LNCaP clone FGC (cell line): ENCODE measurements at places on chromosomes 2 and 18.

- DNase-seq: no peak
These were observed 7.2 kb downstream of the PMS1 start for GRCh38 chr2:189791338-189792042.

- DNase-seq: no peak
These were observed 160.0 kb downstream of the LRRC30 start for GRCh38 chr18:7390731-7391492.

- no peak for DNase-seq
These were observed 17.3 kb upstream of the CYS1 start for GRCh38 chr2:10097352-10098148.

DNA sequence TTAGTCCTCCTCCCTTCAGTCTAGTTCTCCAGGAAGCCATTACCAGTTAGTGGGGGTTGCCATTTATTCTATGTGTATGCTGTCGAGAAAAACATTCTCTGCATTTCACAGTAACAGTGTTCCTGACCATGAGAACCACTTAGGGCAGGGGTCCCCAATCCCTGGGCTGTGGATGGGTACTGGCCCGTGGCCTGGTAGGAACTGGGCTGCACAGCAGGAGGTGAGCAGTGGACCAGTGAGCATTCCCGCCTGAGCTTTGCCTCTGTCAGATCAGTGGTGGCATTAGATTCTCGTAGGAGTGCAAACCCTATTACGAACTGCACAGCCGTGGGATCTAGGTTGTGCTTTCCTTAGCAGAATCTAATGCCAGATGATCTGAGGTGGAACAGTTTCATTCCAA is 15.8 kb downstream of the ITGA4 start:
- DNase-seq: no peak

GRCh38 chr18:490024-490366 is 10.5 kb downstream of the COLEC12 start:
- DNase-seq: no peak

DNA sequence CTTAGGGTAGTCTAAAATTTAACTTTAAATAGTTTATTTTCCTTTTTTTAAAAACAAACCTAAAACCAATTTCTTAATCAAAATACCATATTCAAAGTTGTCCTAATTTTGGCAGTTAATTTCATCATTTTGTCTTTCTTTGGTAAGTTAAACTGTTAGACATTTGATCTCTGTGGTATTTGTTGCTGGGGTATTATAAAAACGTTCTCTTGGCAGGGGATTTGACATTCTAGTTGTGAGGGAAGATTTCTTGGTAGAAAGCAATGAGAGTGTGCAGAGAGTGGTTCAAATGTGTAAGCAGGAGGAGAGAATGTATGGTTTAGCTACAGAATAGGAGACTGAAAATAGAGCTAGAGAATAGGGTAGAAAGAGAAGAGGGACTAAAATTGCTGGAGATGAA is 14.6 kb downstream of the GULP1 start:
- no peak for DNase-seq

- DNase-seq: no peak
These were observed 14.8 kb downstream of the SLC16A14 start for GRCh38 chr2:230053753-230054478.

DNA sequence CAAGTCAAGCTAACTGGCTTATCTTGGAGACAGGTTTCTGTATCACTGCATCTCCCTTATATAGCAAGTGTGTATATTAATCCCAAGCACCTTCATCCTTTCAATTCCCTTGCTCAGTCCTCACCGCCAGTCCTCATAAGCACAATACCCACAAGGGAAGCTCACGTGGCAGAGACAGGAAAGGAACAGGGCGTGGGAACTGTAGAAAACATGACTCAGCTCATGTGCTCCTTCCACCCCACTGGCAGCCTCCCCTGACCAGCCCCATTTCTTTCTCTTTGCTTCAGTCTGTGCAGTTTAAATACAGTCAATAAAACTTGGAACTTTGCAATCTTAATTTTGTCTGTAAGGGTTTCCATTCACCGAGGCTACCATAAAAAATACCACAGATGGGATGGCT is 36.5 kb upstream of the CDH19 start:
- DNase-seq: no peak

- DNase-seq: no peak
These were observed 256.0 kb downstream of the BCL11A start for GRCh38 chr2:60297296-60298005.

DNA sequence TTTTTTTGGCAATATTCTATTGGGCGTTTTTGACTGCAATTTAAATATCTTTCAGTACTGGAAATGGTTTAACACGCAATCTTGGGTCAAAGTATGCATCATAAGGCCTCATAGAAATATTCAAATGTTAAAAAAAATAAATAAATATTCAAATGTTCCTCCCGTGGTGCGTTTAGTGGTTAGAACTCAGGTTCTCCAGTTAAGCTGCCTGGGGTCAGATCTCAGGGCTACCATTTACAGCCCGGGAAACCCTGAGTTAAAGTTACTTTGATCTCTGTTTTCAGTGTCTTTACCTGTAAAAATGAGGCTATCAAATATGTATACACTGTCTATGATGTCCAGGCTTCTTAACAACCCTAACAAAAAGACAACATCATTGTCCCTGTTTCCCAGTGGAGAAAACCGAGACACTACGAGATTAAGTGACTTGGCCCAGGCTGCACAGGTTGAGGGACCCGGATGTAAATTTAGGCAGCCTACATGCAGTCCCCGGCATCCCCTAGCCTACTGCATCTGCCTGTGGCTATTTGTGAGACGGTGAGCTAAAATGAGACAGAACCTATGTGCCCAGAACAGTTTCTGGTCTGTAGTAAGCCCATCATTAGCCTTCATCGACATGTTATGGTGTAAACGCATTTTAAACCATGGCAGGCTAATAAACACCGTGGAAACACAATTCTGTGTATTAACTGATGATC is 1.7 kb downstream of the FHL2 start:
- no peak for DNase-seq

GRCh38 chr2:234629596-234629995 is 132.7 kb upstream of the ARL4C start:
- no peak for DNase-seq

DNA sequence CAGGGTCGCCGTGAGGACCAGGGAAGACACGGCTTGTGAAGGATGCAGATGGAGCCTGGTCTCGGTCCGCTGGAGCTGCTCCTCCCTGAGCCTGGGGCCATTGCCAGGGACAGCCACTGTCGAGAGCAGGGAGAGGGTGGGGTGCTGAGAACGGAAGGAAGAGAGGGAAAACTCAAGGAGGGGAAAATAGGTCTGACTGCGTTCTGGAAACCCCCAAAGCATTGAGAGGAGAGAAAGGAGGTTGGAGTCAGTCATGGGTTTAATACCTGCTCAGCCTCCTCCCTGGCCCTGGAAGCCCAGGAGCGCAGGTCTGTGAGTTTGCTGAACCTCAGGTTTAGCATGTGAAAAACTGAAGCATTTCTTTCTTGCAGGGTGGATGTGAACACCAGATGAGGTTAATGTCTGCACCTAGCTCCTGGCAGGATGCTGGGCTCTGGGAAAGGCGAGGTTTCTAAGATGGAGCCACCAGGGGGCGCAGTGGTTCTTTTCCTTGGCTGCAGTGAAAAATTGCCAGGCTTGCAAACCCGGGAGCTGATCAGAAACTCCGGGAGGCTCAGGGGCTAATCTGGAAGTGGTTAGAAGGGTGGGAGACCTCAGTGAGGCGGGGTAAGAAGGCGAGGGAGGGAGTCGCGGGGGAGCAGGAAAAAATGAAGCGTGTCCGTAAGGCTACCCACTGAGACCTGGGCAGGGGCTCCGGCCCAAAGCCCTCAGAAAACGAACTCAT is 33.6 kb upstream of the RNF149 start:
- DNase-seq: peak; percentile 18

DNA sequence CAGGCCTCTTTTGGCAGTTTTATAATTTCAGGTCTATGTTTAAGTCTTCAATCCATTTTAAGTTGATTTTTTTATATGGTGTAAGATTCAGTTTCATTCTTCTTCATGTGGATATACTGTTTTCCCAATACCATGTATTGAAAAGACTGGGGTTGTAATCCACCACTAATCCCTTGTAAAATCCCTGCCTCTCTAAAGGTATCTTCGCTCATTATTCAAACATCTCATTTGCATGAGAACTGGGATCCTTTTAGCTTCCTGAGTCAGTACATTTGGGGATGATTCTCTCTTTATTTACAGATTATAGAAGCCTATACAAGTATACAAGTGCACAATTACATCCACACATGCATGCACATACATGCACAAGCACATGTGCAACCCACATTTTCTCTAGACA is 25.3 kb downstream of the DHRS9 start:
- DNase-seq: no peak

GRCh38 chr2:190999058-190999457 is 14.9 kb downstream of the STAT1 start:
- no peak for DNase-seq

DNA sequence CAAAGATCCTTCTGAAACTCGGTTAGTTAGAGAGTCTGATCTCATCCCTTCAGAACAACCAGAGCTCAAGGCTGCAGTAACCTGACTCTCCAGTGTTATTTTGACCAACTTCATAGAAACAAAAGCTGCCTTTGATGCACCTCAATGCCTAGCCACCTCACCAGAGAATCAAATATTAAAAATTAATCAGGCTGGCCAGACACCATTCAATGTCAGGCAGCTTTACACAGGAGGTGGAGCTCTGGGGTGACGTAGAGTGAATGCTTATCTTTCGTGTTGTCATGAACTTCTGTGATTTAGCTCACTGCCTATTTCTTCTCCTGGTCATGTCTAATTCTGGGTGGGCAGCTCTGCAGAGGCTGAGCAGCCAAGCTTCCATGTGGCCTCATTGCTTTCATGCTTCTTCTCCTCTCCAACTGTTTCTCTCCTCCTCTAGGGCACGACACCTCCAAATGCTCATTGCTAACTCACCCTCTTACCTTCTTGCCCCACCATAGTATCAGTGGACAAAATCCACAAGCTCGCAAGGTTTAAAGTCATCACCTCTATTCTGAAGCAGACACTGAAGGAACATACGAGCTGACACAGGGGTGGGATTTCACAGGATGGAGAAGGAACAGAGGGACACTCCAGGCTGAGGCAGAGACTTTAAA is 39.4 kb downstream of the AAK1 start:
- DNase-seq: no peak
